ENCODE measurements at places on chromosomes 4 and X.

- DNase-seq: no peak
Observed at GRCh38 chrX:104118765-104119164, 6.4 kb downstream of the ZCCHC18 start.

DNA sequence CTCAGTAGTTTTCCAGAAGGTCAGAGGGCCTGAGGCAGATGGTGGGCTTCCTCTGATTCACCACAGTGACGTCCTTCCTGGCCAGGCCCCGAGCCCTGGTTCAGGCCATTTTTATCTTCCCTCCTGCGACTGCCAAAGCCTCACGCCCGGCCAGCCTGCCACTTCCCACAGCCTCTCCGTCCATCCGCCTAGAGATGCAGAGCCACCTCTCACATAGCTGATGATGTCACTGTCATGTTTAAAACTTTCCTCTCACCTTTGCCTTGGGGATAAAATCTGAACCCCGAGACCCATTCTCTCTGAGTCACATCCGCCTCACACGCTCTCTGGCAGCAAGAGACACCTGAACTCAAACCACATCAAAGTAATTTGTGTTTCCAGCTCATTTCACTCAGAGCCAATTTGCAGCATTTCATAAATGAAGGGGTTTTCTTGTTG is 175.3 kb downstream of the QDPR start:
- DNase-seq: no peak

- DNase-seq: no peak
Observed at GRCh38 chrX:133541021-133541420, 125.7 kb upstream of the GPC4 start.

- no peak for DNase-seq
Observed at GRCh38 chrX:38839277-38839676, 38.0 kb downstream of the MID1IP1 start.

- no peak for DNase-seq
Observed at GRCh38 chrX:74438764-74439163, 17.5 kb downstream of the SLC16A2 start.

GRCh38 chr4:6955261-6955911 is 45.8 kb downstream of the TBC1D14 start:
- DNase-seq: no peak

GRCh38 chr4:122873821-122874593 is 47.4 kb downstream of the FGF2 start:
- DNase-seq: no peak

DNA sequence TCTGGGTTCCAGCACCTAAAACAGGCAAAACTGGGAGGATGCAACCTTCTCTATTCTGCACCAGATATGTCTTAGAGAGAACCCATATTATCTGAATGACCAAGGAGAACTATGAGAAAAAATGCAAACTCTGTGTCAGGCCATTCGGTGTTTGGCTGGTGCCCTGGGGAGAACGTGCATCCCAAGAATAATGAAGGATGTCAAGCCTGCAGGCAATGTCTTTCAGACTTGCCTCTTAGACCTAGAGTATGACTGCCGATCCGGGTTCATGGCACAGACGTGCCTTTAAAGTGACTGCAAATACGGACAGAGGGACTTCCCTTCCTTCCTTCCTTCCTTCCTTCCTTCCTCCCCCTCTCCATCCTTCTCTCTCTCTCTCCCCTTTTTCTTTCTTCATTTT is 6.9 kb downstream of the XAGE1B start:
- no peak for DNase-seq

- DNase-seq: no peak
Observed at GRCh38 chr4:169220447-169220846, 50.3 kb downstream of the SH3RF1 start.

GRCh38 chr4:151035328-151035727 is 20.2 kb upstream of the LRBA start:
- no peak for DNase-seq

DNA sequence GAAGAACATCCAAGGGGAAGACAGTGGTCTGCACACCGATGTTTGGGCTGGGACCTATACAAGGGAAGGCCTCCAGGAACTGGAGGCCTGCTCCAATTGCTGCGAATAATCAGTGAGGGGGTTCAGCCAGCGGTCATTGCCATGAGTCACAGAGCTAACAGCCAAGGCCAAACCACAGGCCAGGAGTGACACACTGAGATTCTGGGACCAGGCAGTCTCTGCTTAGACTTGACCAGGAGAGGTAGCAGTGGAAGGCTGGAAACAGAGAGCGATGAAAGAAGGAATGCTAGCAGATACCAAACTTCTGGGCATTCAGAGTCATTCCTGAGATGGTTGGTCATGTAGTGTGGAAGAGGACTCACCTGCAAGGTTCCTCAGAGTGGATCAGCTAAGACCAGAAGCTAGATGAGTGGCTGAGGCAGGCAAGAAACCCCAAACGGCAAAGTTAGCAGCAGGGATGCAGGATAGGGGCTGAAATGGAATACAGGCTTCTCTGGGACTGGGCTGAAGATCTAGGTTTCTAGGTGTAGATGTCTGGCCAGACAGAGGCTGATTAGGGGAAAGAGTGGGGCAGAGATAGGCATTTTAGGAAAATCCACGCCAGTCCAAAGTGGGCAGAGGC is 54.7 kb downstream of the CNGA2 start:
- no peak for DNase-seq

GRCh38 chr4:111696505-111696904 is 448.7 kb upstream of the FAM241A start:
- DNase-seq: no peak

GRCh38 chr4:157821814-157822213 is 351.0 kb downstream of the GASK1B start:
- no peak for DNase-seq

DNA sequence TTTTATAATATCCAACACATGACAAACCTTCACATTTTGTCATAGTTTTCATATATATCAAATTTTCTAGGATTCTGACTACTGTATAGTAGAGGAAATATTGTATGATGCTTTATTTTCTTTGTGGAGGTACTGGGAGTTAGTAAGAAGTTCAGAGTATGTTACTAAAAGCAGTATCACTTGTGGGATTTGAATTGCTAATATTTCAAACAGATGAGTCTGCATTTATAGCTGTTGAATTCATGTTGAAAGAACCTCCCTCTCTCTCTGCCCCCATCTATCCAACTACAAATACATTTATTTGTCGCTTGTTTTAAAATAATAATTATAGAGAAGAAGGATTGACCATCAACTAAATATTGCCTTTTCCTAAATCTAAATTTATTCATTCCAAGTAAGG is 29.8 kb upstream of the MAPK10 start:
- DNase-seq: no peak

GRCh38 chr4:52317981-52318380 is 266.9 kb downstream of the SPATA18 start:
- no peak for DNase-seq

DNA sequence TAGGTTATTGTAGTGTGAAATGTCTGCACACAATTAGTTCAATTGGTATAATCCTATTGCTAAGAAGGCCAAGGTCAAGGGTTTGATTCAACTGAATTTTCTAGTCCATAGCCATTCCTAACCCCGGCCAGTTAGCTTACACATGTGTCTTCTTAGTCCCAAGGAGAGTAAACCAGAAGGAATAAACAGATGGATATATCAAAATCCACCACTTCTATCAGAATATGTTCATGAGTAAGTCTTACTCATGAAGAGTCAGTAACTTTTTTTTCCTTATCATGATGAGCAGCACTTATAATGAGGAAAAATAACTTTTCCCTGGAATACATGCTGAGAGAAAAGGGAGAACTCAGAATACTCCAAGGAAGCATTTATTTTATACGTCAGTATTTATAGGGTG is 9.5 kb downstream of the HHIP start:
- DNase-seq: no peak

GRCh38 chr4:186012071-186012470 is 56.9 kb upstream of the TLR3 start:
- DNase-seq: no peak

GRCh38 chrX:84216406-84216805 is 28.4 kb upstream of the RPS6KA6 start:
- DNase-seq: no peak

- DNase-seq: no peak
Observed at GRCh38 chr4:27357283-27357682, 496.6 kb downstream of the STIM2 start.

- DNase-seq: no peak
Observed at GRCh38 chr4:80592950-80593349, 257.4 kb downstream of the CFAP299 start.

DNA sequence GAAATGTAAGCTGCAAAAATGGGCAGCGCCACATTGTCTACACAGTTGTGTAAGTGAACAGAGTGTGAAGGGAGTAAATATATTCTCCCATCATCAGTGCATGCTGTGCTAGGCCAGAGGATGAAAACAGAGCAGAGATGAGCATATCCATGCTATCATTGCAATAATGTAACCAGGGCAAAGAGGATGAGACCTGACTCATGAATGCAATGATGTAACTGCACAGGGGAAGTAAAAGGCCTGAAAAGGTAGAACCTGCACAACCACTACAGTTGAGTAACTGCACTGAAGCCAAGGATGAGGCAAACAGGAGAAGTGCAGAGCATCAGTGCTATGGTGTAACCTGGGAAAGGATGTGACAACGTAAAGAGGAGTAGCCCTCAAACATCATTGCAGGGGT is 220.4 kb upstream of the FAM47C start:
- no peak for DNase-seq

DNA sequence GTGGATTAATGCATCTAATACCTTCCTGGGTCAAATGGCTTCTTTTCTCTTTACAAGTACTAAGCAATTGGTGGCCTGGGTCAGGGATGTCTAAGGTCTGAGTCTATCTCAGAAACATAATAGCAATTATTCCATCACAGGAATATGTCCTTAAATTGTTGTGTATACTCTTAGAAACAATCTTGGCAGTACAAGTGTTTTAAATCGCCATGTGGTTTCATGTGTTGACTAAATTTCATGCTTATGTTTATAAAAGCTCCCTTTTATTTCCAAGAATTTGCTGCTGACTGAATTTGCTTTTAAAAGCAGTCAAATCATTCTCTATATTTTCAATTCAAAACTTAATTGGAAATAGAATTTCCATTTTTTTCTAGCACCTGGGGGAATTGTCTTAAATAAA is 125.3 kb upstream of the PACRGL start:
- DNase-seq: no peak

DNA sequence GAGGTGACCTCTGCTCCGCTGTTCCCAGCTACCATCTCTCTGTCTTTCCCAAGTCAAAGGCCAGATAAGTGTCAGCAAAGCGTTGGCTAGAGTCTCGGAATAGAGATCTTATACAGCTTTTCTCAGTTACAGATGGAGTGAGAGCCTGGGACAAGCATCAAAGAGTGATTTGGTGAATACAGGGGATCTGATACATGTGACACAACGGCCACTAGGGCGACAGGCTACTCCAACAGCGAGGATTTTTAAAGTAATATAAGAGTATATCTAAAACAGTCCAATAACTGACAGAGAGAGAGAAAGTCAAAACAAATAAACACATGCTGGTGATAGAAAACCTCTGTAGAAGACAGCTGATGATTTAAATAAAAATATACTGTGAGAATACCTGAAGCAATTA is 433.1 kb upstream of the SMIM31 start:
- no peak for DNase-seq

DNA sequence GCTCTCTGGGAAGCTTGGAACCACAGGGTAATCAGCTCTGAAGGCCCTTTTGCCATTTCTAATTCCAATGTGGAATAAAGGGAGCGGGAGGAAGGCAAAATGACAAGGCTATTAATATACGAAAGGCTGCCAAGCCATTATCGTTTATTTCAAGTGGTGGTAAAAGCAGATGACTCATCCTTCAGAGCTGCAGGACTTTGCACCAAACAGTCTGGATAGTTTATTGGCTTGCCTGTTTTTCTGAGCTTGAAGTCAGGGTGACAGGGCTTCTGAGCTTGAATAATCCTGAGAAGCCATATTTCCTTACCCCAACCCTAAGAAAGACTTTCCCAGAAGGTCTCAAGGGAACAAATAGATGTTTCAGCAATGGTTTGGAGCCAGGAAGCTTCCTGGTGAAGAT is 7.7 kb upstream of the GABRE start:
- no peak for DNase-seq

DNA sequence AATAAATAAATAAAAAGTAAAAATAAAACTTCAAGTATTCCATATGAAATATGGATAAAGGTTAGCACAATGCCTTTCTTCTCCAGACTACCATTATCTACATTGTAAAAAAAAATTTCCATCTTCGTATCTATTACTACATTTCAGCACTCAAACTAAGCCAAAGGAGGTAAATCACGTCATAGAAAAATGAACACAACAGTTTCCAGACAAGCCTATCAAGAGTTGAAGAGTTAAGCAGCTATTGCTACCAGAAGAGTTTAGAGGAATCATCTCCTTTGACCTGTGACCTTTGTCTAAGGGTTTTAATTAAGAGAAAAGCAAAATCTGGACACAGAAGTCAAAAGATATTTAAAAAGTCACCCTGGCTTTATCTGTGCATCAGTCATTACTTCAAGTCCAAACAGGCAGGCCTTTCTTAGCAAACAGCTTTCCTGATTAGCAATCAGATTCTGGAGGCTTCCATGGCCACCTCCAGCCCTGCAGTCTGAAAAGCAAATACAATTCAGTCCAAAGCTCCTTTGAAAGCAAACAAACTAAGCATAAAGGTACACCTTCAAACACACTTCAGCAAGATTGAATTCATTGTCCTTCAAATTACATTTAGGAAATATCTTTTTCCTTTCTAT is 82.2 kb downstream of the APBB2 start:
- DNase-seq: no peak

DNA sequence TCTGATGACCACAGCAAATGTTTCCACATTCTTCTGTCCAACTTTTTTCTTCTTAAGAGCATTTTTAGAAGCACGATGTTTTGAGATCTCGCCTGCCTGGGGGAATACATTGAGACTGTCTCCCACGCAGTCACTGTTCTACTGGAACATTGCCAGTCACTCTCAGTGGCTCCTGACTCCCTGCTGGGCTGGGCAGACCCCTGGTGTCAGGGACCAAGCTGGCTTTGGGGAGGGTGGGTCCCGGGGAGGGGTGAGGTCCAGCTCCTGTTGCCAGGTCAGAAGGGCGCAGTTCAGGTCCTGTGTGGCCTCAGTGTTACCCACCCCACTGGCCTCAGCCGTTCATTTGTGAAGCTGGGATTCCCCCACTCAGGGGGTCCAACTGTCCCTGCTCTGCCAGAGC is 18.9 kb upstream of the ABLIM2 start:
- no peak for DNase-seq
